H54 (cell line): ENCODE measurements at places on chromosomes 1 and 21.

DNA sequence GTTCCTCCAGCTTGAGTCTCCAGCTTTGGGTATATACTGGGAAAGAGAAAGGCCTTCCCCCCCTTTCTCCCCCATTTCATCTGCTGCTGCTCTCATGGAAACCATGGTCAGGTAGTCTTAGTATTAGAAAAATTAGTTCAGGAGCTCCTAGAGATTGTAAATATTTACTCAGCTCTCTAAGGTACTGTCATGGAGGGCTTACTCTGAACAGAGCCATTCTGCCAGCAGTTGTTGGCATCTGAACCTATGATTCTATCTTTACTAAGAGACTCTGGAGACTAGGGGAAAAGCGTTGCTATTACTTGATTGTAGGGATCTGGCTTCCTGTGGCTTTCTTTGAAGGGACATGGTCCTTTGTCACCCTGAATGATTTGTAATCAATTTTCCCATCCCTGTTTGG lies 6.1 kb downstream of the INTS3 start:
- no peak for DNase-seq

- peak; percentile 54 for DNase-seq
Measured at GRCh38 chr21:15224346-15225086, 159.7 kb upstream of the NRIP1 start.

- no peak for DNase-seq
Measured at GRCh38 chr1:158496374-158496773, 24.4 kb downstream of the OR10R2 start.

- no peak for DNase-seq
Measured at GRCh38 chr1:114531094-114531493, 20.1 kb upstream of the TRIM33 start.

GRCh38 chr21:14403681-14404318 lies 20.9 kb upstream of the HSPA13 start:
- DNase-seq = peak; percentile 6

GRCh38 chr1:204588826-204589225 lies 72.6 kb downstream of the MDM4 start:
- no peak for DNase-seq
